Cerebellar cortex (tissue), 1 donor: ENCODE measurements at places on chromosomes 4 and X.

GRCh38 chr4:84258905-84259830 is 239.9 kb downstream of the NKX6-1 start:
- DNase-seq = no peak

DNA sequence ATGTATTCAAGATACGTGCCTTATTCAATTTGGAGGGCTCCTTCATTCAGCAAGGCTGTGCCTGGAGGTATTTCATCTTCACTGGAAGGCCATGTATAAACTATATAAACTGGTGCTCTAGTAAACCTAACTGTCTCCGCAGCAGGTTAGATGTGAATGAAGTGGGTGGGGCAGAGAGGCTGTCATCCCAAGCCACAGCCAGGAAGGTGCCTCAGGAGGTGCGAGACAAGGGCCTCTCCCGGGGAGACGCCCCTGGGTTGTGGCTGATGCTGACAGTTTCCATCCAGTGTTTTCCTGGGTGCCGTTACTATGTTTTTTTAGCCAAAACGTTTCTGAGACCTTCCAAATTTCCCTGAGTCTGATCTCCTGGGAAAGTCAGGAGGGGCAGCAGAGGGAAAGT is 221.5 kb upstream of the RPL34 start:
- DNase-seq = no peak

DNA sequence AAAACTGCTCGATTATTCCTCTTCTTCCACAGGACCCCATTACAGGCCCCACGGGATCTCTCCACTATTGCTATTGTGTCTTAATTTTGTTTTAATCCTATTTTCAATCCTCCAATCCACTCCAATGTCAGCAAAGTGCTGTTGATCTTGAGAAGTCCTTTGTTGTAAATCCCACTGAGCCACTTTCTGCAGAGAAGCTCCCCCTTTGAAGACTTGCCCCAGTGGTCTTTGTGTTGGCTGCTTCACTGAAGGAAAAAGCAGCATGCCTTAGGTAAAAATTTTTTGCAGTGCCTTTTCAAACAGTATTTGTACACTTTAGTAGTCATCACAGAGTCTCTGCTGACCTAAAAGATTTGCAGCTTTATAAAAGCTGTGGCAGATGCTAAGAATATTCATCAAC is 252.0 kb upstream of the SLC7A11 start:
- no peak for DNase-seq

DNA sequence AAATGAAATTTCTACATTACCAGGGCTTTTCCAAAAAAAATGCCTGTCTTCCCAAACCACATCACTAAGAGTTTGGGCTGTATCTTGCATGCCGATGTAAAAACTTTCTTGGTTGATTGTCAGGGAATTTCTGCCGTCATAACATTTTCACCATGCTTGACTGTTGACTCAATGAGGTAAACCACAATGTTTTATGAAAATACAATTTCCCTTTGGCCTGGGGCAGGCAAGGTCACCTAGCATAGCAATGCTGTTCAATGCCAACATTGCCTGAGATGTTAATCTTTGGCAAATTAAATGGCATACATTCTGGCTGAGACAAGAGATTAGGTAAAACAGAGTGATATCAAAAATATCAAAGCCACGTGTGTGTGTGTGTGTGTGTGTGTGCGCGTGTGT is 137.1 kb upstream of the TBL1X start:
- DNase-seq = no peak

DNA sequence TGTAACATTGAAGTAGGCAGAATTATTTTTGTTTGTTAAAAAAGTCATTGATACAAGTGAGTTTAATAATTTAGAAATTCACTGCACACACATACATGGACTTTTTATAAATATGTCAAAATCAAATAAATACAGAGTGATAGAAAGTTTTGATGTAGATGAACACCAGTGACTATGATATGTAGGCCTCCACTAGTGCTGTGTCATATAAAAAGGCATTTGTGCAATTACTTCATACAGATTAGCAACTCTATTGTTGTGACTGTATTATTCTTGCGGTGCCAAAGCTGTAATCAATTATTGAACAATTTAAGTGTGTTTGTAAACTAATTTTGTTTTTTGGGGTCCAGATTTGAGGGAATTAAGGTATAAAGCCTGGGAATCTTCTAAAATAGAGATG is 366.2 kb upstream of the PITX2 start:
- no peak for DNase-seq

GRCh38 chr4:184111233-184111832 is 106.3 kb downstream of the ENPP6 start:
- no peak for DNase-seq

GRCh38 chr4:5082376-5082775 is 31.1 kb downstream of the STK32B start:
- DNase-seq = no peak

GRCh38 chrX:67524950-67525691 is 18.7 kb upstream of the AR start:
- no peak for DNase-seq

GRCh38 chr4:95546221-95546620 is 2.6 kb downstream of the UNC5C start:
- peak; percentile 49 for DNase-seq

DNA sequence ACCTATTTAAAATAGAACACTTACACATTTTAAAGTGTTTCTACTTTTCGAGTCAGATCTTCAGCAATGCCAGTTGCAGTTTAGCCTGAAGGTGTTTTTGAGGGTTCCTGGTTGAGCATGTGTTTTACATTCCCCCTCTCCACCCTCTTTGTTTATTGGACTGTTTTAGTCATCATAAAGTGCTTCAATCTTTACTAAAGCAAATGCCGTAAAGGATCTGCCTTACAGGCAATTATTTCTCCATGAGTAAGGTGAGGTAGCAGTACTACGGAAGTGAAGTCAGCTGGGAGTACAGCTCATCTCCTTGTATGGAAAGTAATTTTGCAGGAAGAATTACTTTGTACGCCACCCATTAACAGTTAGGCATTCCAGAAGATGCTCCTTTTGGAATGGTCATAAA is 36.9 kb downstream of the PDLIM5 start:
- DNase-seq = no peak

GRCh38 chrX:96692890-96693289 is 8.2 kb downstream of the DIAPH2 start:
- no peak for DNase-seq

GRCh38 chrX:129783291-129783713 is 3.6 kb downstream of the SASH3 start:
- DNase-seq = no peak

GRCh38 chr4:151038452-151039157 is 23.5 kb upstream of the LRBA start:
- no peak for DNase-seq

GRCh38 chrX:15343075-15343476 is 7.8 kb upstream of the PIGA start:
- no peak for DNase-seq

GRCh38 chrX:1170243-1170642 is 42.2 kb downstream of the CRLF2 start:
- DNase-seq = no peak

GRCh38 chr4:74969507-74970474 is 36.9 kb downstream of the PARM1 start:
- no peak for DNase-seq

GRCh38 chr4:152021788-152022438 is 261.1 kb upstream of the GATB start:
- peak; percentile 45 for DNase-seq

DNA sequence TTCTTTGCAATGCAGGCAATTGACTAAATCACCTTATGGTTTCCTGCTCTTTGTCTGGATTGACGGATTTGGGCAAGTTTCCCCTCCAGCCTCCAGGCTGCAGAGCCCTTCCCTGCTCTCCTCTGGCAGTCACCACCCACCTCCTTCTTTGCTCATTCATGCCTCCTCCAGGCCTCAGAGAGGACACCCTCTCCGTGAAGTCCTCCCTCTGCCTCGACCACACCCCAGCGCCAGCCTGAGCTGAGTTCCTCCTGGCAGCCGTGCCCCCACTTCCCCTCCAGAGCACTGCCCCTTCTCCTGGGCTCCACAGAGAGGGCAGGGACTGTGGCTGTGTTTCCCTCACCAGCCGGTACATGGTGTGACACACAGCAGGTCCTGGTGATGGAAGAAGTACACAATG is 53.7 kb downstream of the DCTD start:
- no peak for DNase-seq

DNA sequence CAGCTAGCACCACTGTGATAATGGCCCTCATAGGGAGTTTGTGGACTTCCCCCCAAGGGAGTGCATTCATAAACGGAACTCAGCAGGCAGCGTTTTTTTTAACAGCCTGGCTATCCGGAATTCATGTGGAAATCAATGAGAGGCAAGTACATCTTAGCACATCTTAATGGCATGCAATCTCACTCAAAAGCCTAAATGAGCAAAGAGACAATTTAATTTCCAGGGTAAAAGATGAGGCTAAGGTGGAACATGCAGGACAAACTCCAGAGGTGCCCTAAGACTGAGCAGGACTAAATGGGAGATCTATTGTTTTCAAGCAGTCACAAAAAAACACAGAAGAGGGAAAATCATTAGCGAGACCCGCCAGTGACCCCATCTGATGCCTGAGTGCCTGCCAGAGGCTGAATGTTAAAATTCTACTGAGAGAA is 243.5 kb upstream of the KCNIP4 start:
- no peak for DNase-seq

DNA sequence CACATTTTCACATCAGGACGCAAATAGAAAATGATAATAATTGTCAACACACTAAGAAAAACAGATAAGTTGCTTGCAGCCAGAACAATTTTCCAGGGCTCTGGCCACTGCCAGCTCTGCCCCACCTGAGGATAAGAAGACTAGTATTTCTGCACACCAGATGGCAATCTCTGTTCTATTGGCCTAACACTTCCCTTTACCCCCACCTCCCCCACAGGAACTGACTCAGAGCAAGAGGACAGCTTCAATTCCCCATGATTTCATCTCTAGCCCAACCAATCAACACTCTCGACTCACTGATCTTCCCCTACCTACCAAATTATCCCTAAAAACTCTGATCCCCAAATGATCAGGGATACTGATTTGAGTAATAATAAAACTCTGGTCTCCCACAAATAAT is 164.0 kb downstream of the SMARCA1 start:
- no peak for DNase-seq

GRCh38 chrX:51614353-51615012 is 4.2 kb downstream of the CENPVL3 start:
- peak; percentile 24 for DNase-seq

DNA sequence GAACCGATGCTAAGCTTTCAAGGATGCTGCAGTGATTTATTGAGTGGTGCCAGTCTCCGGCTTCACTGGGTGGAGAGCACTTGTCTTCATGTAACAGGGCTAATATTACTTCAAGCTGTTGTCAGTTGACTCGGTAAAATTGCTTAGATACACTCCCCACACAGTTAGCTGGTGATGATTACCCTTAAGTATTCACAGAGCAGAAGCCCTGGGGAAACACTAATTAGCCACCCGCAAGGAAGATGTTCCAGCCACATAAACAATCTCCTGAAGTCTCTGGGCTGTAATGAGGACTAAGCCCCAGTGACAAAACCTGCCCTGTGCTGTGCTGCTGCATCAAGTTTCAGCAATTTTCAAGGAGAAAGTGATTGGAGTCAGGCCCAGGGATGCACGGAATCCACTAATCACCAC is 37.3 kb upstream of the GK2 start:
- DNase-seq = no peak

DNA sequence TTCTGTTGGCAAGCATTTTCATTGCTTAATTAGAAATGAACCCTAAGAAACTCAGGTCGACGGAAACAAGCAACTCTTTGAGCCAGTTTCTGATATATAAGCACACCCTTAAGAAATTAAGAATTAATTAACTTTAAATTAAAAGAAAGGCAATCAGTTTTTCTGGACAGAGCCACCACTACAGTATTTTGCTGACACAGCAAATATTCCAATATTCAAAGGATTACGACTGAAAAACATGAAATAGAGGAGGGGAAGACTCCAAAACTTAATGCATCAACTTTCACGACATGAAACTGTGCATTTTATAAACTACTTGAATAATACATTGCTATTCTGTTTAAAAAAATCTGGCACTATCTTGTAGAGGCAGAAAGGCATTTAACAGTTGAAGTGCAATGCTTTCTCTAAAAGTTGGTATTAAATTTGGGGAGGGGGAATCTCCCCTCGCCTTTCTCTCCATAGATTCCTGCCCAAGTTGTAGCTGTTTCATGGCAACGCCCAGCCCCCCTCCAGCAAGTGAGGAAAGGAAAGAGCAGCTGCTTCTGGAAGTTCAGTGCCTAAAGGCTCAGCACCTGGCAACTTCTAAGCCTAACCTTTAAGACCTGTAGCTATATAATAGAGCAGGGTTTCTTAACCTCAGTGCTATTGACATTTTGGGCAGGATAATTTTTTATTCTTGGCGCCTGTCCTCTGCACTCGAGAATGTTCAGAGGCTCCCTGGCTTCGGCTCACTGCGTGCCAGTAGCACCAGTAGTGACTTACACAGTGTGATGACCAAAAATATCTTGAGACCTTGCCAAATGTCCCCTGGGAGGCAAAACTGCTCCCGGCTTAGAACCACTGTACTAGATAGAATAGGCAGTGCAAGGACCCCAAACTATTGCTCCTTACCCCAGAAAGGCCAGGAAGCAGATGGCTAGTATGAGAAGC is 6.7 kb upstream of the ZCCHC18 start:
- no peak for DNase-seq

GRCh38 chr4:108982402-108983185 is 219.7 kb upstream of the ETNPPL start:
- no peak for DNase-seq

- DNase-seq = no peak
These were observed 133.8 kb upstream of the UGT8 start for GRCh38 chr4:114464726-114465272.

DNA sequence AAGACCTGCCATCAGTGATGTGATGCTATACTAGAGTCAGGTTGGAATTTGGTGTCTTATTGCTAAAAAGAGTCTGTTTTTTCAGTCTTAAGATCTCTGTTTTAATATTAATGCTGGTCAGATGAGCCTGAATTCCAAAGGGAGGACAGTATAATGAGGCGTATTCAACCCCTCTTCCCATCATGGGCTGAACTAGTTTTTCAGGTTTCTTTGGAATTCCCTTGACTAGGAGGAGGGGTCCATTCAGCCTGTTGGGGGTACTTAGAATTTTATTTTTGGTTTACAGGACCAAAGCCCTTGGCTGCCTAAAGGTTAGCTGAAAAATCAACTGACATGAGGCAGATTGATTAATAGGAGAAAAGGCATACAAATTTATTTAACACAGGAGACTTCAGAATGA is 24.1 kb upstream of the PI4K2B start:
- no peak for DNase-seq

DNA sequence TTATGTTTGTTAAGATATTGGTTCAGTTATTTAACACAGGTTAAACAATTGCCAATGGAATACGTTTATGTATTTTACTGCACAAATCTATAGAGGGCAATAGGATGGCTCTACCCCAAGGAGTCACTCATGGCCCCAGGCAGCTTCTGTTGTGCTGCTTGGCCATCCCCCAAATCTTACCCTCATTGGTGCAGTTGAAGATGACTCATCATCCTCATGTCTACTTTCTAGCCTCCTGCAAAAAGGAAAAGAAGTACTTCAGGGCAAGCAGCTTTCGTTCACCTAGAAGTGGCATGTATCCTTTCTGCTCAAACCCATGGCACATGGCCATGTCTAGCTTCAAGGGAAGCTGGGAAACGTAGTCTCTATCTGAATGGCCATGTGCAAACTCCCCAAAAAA is 14.2 kb downstream of the PHOX2B start:
- DNase-seq = no peak
